ENCODE measurements at places on chromosomes 12 and 14.

DNA sequence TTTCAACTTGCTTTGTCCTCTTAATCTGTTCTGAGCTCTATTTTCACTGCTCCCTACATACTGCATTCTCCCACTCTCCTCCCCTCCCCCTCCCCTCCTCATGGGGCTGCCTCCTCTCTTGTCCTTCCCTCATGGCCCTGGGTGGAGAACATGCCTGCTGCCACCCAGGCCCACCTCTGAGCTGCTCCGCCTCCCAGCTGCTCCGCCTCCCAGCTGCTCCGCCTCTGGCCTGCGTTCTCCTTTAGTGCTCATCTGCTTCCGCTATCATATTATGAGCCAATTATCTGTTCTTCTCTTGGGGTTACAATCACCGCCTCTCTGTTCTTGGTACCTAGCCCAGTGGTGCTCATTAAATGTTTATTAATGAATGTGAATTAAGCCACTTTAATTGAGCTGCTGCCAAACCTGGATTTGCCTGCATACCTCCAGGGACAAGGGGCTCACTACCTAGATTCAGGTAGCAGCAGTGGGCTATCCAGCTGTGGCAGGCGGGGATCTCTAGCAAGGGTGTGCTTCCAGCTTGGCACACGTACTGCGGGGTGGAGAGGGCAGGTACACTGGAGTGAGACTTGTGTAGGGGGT is 32.0 kb upstream of the FAM181A start:
- DNase-seq: no peak

DNA sequence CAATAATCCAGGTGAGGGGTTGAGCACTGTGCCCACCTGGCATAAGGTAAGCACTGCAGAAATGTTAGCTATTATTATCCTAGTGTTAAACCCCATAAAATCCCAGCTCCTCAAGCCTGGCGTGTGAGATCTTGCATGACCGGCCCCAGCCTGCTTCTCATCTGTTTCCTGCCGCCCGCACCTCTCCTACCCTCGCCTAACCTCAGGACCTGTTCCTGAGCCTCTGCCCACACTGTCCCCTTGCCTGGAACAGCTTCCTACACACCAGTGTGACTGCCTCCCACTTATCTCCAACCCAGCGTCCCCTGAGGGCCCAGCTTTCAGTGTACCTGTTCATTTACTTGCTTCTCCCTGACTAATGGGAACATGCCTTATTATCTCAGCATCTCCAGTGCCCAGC is 24.7 kb downstream of the ISCA2 start:
- DNase-seq: no peak

DNA sequence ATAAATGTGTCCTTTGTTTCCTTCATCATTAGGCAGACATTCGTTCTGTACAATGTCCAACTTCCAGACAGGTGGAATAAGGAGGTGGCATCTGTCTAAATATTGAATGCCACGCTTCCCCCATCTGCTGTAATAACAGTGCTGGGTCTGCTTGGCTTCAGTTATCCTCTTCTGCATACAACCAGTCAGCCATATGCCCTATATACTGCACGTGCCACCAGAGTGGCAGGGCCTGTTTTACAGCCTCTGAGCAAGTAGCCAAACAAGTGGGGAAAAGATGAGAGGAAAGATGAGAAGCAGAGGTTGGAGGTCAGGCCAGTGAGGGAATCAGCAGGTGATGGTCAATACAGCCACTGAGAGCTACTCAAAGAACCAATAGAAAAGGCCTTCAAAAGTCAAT is 55.4 kb downstream of the OTX2 start:
- no peak for DNase-seq

- DNase-seq: no peak
These were observed 646.9 kb upstream of the TMEM132C start for GRCh38 chr12:127619869-127620734.

- no peak for DNase-seq
These were observed 57.9 kb upstream of the STK38L start for GRCh38 chr12:27186022-27186839.

DNA sequence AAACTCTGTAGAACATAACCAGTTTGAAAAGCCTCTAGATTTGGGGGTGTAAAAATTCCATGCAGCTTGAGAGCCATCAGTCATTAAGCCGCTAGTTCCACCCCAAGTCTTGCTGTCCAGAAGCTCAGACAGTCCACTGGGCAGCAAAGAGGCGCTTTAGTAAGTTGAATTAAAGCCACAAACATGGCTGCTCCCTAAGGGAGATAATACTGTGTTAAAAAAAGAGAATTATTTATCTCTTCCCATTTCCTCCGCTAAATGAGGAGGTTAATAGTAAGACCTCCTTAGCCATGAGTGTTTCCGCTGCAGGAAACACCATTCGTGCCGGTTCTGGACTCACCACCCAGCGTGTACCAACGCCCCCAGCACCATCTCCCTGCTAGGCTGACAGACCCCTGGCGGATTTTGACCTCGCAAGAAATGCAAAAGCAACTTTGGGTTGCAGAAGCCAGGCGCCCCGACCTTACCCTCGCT is 536 bp downstream of the TM7SF3 start:
- DNase-seq: no peak

DNA sequence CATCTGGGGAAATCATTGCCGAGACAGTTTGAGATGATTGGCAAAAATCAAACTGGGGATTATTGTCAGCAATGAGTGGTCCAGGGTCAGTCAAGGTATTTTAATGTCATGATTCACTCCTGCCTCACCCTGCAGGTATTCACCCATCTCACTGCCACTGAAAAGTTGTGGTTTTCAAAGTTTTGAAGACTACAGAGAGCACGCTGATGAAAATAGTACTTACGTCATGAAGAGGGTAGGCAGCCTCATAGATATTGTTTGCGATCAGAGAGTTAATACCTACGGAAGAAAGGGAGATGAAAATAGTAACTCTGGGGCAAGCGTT is 138.0 kb downstream of the ANO2 start:
- DNase-seq: no peak

All from bone marrow (tissue), 2 donors.